ENCODE measurements at places on chromosomes 12 and 14.

DNA sequence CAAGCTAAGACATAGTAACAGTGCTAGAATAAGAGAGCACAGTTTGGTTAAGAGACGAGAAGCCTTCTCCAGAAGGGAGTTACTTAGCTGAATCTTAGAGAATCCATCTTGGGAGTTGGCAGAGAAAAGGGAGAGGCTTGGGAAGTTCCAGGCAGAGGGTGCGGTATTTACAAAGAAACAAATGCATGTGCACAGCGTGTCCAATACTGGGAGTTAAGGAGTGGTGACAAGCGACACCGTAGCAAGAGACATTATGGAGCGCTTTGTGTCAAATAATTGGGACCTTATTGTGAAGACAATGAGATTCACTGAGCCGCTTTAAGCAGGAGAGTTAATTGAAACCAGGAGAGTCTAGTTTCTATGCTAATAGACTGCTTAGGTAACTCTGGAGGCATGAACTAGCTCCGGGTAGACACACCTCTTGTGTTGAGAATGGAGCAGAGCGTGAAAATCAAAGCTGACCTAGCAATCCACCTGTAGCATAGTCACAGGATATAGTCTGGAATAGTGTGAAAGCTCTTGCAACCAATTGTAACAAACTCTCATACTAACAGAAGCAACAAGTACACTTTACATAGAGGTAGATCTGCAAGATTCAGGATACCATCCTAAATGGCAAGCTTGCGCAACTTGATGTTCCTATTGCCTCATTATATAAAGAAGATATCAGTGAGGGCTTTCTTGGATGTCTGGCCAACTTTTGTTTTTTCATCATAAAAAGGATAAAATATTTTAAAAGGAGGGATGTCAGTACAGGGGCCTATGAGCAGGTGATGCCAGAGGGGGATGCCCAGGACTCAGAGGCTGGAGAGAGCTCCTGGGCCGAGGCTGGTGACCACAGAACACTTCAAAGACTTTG lies 5.3 kb downstream of the ALDH1L2 start:
- DNase-seq = no peak

- no peak for DNase-seq
Observed at GRCh38 chr12:45509187-45509586, 220.3 kb upstream of the ARID2 start.

- DNase-seq = no peak
Observed at GRCh38 chr14:67426161-67426560, 14.2 kb upstream of the PLEK2 start.

DNA sequence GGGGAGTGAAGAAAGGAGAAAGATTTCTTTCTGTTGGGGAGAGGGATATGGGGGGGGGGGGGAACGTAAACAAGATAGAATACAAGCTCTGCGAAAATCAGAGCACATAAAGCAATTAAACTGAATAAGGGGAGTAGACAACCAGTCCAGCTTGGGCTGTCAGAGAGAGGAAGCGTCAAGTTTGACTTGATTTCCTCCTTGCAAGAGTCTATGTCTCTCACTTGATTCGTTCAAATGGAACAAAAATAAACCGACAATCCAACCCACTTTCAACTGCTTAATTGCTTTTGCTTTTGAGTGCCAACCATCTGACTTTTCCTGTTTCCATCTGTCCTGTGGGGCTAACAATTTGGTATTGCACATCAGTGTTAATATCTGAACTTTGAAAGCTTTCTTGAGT lies 942 bp downstream of the SYT1 start:
- no peak for DNase-seq

DNA sequence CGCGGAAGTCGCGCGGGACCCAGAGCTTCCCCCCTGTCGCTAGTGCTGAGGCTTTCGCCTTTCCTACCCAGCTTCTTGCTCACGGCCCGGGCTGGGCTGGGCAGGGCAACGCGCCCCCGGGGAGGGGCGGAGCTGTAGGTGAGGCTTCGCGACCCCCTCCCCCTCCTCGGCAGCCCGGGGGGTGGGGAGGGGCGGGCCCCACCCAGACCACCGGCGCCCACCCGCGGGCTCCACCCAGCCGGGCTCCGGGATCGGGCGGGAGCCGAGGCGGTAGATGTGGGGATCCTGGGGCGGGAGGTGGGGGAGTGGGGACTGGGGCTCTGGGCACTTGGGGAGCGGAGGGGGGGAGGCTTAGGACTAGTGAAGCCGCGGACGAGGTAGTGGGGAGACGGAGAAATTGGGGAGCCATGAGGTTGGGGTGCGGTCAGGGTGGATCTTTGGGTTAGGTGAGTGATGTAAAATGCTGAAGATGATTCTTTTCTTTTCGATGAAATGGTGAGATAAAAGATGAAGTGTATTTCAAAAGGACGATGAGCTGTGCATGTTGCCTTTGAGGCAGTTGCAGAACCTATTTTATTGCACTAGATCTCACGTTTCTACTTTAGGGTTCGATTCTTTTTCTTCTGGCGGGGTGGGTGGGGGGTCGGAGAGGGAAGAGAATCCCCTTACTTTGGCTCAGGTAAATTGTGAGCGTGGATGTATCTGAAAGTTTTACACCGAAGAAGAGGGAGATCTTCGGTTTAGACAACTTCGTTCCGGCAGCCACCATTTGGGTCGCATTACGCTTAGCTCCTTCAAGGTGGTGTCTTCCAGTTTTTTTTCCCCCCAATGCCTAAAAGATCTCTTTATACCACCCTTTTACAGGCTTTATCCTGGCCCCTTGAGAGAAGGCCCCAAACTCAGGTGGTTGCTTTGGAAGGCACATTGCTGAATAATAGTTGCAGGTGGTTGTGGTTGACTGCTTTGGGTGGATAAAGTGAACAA lies 619 bp downstream of the ERC1 start:
- DNase-seq = peak; percentile 74

DNA sequence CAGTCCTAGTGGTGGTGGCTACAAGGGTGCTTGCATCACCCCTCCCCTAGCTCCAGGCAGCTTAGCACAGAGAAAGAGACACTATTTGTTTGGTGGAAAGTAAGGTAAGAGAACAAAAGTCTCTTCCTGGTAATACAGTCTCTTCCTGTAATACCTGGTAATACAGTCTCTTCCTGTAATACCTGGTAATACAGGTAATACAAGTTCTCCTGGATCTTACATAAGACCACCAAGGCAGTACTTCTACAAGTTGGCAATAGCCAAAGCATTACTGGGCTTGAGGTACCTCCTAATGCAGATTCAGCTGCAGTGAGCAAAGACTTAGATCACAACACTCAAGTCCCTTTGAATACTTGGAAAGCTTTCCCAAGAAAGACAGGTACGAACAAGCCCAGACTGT lies 77.0 kb downstream of the CATSPERB start:
- DNase-seq = no peak

DNA sequence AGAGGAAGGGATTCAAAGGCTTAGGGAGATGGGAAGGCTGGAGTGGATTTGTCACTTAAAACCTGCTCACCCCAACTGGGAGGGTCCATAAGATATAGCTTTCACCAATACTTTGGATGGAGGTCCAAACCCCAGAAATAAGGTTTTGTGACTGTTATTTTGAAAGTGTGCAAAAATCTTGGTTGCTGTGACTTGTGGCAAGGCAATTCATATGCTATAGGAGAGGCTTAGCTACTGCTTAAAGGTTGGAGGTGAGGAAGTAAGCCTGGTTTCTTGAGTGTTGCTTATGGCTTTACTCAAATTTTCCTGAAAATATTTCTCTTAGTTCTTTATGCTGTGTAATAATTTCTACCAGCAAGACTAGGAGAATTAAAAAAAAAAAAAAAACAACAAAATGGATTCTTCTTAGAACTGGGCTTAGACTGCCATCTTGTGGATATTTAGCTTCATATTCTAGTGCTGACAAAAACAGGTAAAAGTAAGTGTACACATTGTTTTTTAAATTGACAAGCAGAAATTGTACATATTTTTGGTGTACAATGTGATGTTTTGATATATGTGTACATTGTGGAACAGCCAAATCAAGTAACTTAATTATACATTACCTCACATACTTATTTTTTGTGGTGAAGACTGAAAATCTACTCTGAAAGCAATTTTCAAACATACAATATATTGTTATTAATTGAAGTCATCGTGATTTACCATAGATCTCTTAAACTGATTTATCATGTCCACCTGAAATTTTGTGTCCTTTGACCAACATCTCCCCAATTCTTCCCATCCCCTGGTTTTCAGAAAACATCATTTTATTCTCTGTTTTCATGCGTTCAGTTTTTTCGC lies 23.0 kb downstream of the PDE6H start:
- DNase-seq = peak; percentile 8

GRCh38 chr14:58315606-58316005 lies 17.3 kb downstream of the ARID4A start:
- peak; percentile 19 for DNase-seq

DNA sequence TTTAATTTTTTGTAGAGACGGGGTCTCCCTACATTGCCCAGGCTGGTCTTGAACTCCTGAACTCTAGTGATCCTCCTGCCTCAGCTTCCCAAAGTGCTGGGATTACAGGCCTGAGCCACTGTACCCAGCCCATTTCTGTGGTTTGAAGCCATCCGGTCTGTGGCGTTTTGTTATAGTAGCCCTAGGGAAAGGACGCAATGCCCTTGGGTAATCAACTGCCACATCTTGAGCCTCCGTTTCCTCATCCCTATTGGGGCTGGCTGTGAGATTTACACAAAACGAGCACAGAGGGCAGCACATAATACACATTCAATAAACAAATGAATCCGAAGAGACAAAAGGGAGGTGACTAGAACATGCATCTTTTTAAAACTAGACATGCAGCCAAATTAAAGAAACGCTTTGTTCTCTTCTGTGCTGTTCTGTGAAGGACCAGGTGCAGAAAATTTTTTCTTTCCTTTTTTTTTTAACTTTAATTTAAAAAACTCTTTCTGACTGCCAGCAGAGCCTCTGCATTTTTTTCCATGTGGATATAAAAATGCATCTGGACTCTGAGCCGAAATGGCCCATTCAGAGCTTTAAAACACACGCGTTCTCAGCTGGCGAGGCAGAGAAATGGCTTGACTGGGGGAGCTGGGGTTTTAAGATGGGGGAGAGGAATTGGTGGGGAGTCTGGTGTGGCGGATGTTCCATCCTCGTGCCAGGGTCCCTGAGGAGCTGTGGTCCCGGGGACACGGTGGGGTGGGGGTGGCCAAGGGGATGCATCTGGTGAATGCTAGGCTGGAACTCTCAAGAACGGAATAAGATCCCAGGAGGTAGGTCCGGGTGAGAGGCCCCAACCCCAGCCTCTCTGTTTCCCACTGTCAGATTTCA lies 119.0 kb downstream of the RBM19 start:
- DNase-seq = no peak

GRCh38 chr12:122918827-122919226 lies 22.9 kb upstream of the VPS37B start:
- no peak for DNase-seq

DNA sequence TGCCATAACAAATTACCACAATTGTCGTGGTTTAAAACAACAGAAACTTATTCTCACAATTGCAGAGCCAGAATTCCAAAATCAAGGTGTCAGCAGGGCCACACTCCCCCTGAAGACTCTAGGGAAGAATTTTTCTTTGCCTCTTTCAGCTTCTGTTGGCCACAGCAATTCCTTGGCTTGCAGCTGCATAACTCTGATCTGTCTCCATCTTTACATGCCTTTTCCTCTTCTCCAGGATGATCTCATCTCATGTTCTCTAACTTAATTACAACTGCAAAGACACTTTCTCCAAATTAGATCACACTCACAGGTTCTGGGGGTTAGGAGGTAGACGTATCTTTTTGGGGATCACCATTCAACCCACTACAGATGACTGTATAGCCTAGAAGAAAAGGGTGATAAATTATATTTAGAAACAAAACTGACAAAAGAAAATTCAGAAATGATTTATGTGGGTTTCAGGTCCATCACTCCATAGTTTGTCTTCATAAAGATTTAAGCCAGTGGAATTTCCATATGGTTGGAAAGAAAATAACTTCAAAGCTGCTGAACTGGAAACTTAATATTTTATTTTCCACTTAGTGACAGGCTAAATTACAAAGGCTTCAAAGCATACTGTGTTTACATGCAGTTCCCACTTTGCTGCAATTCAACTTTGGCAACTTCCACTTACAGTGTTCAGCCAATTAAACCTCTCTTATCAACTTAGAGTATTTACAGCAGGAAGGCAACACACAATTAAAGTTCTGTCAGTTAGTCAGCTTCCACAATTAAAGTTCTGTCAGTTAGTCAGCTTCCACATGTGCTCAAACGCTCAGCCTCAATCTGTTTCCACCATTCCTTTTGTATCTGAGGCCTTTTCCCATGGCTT lies 213.3 kb downstream of the EPS8 start:
- DNase-seq = no peak

- no peak for DNase-seq
Observed at GRCh38 chr12:56599041-56599440, 31.1 kb downstream of the BAZ2A start.

DNA sequence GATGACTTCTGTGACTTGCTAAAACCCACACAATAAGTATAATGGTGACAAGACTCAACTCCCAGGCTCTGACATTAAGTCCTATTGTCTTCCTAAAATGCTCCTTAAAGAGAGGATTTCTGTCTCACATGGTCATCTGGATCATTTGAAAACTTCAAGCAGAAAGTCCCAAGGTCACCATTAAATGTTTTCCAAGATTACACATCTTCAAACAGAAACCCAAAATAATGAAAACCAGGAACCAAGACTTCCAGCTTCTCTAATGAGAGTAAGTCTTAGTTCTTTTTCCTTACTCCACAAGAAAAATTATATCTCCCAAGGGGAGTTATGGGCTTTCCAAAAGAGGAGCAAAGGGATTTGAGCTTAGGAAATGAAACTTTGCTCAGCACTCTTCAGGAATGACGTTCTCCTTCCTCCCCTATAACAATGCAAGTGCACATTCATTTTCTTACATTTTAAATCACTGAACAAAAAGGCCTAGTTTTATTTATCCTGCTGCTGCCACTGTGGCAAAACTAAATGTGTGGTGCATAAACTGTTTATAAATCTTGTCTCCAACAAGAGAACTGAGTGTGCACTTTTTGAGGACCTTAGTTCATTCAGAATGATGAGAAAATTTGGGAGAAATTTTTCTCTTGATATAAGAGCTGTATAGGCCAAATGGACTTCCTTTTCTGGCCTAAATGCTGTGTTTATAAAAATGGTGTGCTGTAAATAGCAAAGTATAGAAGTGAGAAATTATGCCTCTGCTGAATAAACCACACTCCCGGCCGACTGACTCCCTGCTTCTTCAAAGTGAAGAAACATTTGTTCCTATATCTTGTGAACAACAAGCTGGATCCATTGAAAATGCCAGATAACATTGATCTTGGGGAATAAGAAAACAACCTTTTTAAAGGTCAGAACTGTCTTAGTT lies 148.4 kb upstream of the PLEKHG7 start:
- no peak for DNase-seq

- no peak for DNase-seq
Observed at GRCh38 chr14:39563361-39563760, 131.1 kb upstream of the FBXO33 start.

GRCh38 chr12:27394676-27395075 lies 51.9 kb upstream of the SMCO2 start:
- no peak for DNase-seq

GRCh38 chr12:14840616-14841015 lies 2.7 kb downstream of the ART4 start:
- no peak for DNase-seq
